AML-193 (cell line): ENCODE measurements at places on chromosomes 13 and 19.

- no peak for DNase-seq
Observed at GRCh38 chr13:40618581-40619478, 47.6 kb downstream of the FOXO1 start.

GRCh38 chr13:30997697-30998096, 65.2 kb downstream of the TEX26 start:
- DNase-seq, result no peak

DNA sequence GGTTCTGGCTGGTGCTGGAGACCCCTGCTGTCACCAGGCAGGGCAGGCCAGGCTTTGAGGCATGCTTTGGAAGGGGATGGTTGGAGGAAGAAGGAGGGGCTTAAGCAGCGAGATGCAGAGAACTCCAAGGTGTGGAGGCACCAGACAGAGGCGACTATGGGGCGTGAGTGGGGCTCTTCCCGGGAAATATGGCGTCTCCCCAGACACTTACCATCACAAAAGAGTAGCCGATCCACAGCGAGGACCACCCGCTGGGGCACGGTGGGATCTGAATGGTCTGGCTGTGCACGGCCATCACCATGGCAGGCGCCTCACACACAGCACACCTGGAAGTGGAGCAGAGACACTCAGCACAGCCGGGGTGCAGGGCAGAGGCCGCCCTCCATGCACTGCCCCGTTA, 151.9 kb downstream of the COL4A1 start:
- DNase-seq, result no peak

- no peak for DNase-seq
Observed at GRCh38 chr13:111927181-111927540, 139.8 kb upstream of the SOX1 start.

DNA sequence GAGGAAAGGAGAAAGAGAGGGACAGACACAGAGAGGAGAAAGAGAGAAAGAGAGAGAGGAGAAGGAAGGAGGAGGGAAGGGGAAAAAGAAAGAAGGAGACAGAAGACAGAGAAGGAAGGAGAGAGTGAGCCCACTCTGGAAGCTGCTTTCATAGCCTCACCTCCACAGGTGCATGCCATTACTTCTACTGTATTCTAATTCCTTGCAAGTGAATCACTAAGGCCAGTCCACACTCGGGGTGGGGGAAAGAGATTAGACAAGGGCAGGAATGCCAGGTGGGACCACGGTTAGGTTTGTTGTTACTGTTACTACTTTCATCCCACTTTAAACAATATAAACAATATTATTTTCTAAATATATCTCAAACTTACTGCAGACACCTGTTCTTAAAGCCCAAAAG, 684.5 kb upstream of the ARGLU1 start:
- no peak for DNase-seq

DNA sequence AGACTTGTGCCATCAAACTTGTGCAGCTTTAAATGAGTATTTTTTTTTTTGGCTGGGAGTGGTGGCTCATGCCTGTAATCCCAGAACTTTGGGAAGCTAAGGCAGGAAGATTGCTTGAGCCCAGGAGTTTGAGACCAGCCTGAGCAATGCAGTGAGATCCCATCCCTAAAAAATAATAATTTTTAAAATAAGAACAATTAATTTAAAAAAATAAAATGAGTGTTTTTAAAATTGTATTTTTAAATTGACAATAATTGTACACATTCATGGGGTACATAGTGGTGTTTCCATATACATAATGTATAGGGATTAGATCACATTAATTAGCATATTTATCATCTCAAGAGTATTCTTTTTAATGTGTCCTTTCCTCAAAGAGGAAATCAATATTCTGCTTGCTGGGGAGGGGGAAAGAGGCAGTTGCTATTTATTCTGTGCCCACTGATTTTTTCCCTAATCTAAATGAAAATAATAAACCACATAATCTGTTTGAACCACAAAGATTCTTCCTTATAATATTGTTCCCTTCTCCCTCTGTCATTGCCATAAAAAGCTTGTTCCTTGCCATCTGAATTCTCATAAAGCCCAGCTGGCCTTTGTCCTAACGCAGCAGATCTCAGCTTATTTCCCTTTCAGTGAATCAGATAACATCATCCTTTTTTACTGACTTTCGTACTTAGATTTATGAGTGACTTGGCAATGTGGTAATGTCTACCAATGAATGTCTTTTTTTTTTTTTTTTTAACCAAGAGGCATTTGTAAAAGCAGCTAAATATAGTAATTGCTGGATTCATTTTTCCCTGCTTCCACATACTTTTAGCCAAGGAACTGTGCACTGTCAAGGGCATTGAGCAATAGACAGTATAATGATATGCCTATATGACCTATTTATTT, 81.8 kb upstream of the RUBCNL start:
- DNase-seq, result no peak

GRCh38 chr13:106297283-106297682, 238.2 kb downstream of the EFNB2 start:
- no peak for DNase-seq

- DNase-seq, result no peak
Observed at GRCh38 chr13:114174529-114174961, 4.5 kb upstream of the CFAP97D2 start.
